ENCODE measurements at places on chromosomes 3 and 15. TPM values are rescaled to one million over a fixed set of nuclear protein-coding genes. Genes with fewer than 3 reads are reported as not detected.

VWA5B2 gene
- total RNA-seq, result 0.35 TPM

DAZL gene
- not detected for total RNA-seq

FBXW12 gene
- not detected for total RNA-seq

C3orf49 gene
- not detected for total RNA-seq

DNAH12 gene
- 0.19 TPM for total RNA-seq

KIAA1143 gene
- 10.8 TPM for total RNA-seq

SERPINI2 gene
- not detected for total RNA-seq

SEMA5B gene
- total RNA-seq, result 0.29 TPM

ZNF660 gene
- not detected for total RNA-seq

RLBP1 gene
- not detected for total RNA-seq

CYP1A1 gene
- 2.0 TPM for total RNA-seq

FAM3D gene
- total RNA-seq, result not detected

SNX33 gene
- total RNA-seq, result 12.8 TPM

All from A549 treated with CpdA at 1 μM for 4 hours (cell line).